ENCODE measurements at places on chromosomes 2 and 18. TPM values are rescaled to one million over a fixed set of nuclear protein-coding genes. Genes with fewer than 3 reads are reported as not detected.

The FEV gene
- total RNA-seq = not detected

DNA sequence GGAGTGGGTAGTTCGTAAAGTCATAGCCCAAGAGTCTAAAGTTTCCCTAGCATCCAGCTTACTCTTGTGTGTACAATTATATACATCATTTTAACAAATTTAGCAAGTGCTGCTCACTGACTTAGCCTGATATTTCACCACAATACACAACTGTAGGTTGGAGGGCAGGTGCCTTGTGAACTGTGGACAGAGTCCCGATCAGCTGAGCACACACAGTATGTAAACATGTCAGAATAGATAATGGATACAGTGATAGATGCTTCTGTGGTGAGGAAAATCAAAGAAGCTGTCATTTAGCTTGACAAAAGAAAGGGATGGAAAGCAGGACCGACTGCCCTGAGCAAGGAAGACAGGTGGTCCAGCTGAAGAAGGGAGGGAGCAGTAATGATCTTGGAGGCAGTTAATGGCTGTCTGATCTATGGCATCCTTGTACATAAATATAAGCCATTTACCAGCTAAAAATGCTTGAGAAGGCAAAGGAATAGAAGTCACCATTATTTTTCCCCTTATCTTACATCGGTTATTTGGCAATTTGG, 372.8 kb upstream of the UBE2E3 start:
- DNase-seq = no peak

- DNase-seq = no peak
Measured at GRCh38 chr2:165494573-165494972, 25.1 kb downstream of the CSRNP3 start.

DNA sequence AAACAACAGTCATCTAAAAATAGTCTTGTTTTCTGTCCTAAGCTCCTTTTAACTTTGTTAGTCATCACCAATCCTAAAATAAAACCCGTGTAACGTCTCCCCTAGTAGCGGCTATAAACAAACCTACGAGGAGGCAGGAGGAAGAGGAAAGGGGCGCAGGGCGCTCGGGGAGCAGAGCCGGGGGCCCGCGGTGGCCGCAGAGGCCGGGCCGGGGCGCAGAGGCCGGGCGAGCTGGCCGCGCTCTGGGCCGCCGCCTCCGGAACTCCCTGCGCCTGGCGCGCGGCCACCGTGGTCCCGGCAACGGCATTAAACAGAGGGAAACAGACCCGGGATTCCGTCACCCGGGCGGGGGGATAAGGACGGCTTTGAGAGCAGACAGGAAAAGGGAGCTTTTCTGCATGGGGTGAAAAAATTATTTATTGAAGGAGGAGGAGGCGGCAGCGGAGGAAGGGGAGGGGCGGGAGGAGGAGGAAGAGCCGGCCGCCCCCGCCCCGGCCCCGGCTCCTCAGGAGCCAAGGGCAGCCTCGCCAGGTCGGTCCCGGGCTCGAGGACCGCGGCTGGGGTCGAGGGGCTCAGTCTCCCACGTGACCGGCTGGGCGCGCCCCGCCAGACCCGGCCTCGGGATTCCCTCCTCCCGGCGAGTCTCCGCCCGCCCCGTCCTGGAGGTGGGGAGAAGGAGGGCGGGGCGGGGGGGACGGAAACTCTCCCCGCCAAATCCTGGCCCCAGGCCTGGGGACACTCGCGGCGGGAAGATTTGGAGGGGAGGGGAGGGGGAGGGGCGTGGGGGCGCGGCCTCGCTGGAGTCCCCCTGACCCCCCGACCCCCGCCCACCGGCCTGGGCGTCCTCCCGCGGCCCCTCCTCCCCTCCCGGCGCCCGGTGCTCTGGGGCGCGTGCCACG, 1.8 kb upstream of the NFATC1 start:
- DNase-seq = peak; percentile 93

The TET3 gene
- total RNA-seq = 1.6 TPM

The CXCR2 gene
- total RNA-seq = not detected

- peak; percentile 25 for DNase-seq
Measured at GRCh38 chr18:32469691-32470459, 807 bp downstream of the GAREM1 start.

GRCh38 chr2:23662941-23663920, 263.7 kb downstream of the ATAD2B start:
- DNase-seq = no peak

- DNase-seq = no peak
Measured at GRCh38 chr2:24929230-24929629, 9.2 kb upstream of the ADCY3 start.

DNA sequence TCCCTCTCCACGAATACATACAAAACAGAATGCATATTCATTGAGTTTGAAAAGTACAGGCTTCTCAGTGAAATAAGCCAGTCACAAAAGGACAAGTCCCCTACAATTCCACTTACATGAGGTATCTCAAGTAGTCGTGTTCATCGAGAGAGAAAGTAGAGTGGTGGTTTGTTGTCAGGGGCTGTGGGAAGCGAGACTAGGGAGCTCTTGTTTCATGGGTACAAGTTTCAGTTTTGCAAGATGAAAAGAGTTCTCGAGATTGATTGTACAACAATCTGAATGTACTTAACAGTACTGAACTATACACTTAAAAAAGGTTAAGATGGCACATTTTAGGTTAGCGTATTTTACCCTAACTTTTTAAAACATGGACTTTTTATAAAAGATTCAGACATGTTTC, 71.5 kb upstream of the TTC39C start:
- DNase-seq = no peak

The IL1RN gene
- total RNA-seq = 0.86 TPM

- no peak for DNase-seq
Measured at GRCh38 chr2:177595126-177595845, 202.7 kb downstream of the AGPS start.

DNA sequence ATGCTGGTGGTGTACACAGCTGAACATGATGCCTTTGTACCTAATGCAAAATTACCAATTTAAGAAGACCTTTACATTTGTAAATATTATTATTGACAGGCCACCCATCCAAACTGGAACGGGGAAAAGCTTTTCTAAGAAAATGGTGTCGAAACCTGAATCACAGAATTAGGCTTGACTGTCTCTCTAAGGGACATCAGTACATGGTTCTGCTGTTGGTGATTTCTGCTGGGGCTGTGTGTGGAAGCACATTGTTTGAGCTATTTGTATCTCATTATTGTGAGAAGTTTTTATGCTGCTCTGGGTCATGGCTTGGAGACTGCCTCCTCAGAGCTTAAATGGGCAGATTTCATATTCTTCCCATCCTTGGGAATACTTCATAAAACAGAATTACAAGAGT, 420.9 kb upstream of the POU3F3 start:
- no peak for DNase-seq

GRCh38 chr2:128425731-128426620, 107.3 kb upstream of the HS6ST1 start:
- DNase-seq = peak; percentile 31

GRCh38 chr2:55045780-55046179, 4.5 kb downstream of the RTN4 start:
- DNase-seq = no peak

GRCh38 chr2:233823731-233824121, 30.6 kb downstream of the HJURP start:
- DNase-seq = no peak

The LRRC30 gene
- total RNA-seq = not detected

DNA sequence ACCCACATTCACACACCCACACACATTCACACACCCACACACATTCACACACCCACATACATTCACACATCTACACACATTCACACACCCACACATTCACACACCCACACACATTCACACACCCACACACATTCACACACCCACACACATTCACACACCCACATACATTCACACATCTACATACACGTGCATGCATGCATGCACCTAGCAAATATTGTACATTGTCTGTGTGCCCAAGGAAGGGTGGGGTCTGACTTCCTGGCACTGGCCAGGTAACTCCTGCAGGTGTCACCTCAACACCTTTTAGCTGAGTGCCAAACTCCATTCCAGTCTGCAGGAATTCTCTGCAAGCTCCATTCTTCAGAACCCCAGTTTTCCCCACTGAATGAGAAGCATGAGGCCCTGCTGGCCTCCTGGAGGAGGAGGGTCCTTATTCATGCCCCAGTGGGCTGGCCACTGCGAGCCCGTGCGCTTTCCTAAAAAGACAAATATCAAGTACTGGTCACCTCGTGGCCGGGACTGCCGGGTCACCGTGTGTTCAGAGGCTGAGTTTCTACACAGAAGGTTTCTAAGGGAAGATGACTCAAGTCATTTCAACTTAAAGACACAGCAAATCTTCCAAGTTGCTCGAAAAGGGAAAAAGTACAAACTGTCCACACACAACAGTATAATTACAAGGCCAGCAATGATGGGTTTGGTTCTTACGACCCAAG, 131.5 kb downstream of the HDAC4 start:
- no peak for DNase-seq

GRCh38 chr2:201880993-201881611, 74.8 kb downstream of the CDK15 start:
- DNase-seq = no peak

The FBXO15 gene
- 1.1 TPM for total RNA-seq

DNA sequence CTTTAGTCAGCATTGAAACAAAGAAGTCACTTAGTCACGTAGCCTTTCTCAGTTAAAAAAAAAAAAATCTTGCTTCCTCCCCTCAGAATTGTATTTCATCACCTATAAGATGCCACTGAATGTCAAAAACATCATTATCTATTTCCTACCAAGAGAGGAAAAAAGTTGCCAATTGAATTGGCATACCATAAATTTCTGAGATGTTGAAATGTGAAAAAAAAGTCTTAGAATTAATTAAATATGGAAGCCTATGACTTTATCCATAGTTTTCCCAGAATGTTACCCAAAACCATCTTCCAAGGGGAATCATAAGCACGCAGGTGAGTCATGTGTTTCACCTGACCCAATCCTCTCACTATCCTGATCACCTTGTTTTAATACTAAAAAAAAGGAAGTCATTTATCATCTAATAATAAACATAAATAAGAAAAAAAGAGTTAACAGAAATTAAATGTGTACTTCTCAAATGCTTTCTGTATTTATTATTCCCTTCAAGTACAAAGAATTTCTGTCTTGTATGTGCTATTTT, 205.7 kb downstream of the TCF4 start:
- no peak for DNase-seq

The FHOD3 gene
- total RNA-seq = not detected

- peak; percentile 82 for DNase-seq
Measured at GRCh38 chr2:134118279-134119116, 135.4 kb upstream of the MGAT5 start.

GRCh38 chr2:60439219-60439974, 114.1 kb downstream of the BCL11A start:
- no peak for DNase-seq

DNA sequence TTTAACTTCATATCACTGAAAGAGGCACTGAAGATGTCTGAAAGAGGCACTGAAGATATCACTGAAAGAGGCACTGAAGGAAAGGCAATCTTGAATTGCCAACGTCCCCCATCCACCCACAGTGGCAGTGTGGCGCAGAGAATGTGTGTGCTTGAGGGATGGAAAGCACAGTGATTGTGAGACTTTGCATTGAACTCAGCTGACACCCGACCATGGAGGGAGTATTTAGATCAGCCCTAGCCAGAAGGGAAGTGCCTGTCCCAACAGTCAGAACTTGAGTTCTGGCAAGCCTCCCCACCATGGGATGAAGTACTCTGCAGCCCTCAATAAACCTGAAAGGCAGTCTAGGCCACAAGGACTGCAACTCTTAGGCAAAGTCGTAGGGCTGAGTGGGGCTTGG, 33.8 kb downstream of the MAP4K3 start:
- no peak for DNase-seq

The LIMS4 gene
- total RNA-seq = 0.26 TPM

DNA sequence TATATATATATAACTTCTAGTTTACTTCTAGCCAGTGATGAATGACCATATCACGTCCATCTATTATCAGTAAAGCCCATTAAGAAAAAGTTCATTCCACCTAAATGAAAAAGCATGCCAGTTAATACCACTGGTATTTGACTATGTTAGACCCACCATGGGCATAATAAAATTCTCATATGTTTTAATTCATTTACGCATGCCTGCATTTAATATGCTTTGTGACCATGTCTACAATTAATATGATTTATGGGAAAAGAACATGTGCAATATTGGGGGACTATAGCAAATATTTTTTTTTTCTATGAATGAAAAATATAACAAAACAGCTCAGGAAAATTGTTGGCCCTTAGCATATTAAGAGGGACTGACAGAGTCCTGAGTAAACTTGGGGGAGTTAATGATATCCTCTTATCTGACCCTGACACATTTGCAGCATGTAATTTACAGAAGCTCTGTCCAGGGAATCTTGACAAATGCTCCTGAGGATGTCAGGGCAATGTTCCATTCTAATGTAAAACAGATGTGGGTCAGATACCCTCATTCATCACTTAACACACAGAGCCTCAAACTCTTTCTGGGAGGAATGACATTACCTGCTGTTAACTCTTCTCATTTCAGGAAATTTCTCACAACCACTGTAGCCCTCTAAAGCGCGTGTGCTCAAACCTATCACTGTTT, 90.6 kb downstream of the PAX3 start:
- DNase-seq = no peak

The RNF149 gene
- 34.5 TPM for total RNA-seq

DNA sequence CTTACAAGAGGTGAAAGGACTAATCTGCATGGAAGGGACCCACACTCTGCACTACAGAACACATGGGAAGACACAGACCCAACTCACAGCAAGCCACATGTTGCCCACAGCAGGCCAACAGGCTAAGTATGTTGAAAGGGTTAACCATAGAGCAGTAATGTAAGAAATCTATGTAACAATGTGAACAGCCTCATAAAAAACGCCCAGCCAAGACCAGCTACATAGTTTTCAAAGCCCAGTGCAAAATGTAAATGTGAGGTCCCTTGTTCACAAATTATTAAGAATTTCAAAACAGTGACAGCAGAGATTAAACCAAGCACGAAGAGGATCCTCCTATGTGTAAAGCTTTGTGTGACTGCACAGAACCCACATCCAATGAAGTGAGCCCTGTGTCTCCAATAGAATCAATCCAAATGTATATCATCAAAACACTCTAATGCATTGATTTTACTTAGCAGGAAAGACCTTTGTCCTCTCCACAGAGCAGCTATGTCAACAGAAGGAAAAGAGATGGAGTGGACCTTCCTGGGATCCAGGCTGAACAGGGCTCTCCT, 210.1 kb downstream of the AGPS start:
- DNase-seq = no peak

- DNase-seq = no peak
Measured at GRCh38 chr2:6982934-6983589, 65.8 kb downstream of the RNF144A start.

- DNase-seq = no peak
Measured at GRCh38 chr2:105538840-105539239, 140.0 kb upstream of the FHL2 start.

DNA sequence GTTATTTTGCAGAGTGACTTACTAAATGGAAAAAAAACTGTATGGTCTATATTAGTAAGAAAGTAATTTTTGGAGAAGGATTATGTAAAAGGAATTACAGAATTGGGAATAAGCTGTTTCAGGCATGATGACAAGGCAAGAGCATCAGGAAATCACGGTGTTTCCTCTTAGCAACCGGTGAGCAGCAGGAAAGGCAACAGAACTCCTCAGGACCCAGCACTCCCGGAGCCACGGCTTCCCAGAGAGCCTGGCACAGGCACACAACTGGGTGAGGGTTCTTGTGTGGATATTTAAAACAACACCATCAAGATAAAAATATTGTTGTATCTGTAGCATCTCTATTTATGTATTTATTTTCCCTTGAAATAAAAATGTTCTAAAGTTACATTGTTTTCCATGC, 34.4 kb downstream of the CYP27C1 start:
- DNase-seq = no peak

Data from MG63 (cell line).